Mesothelial cell of epicardium (in vitro differentiated cells): ENCODE measurements at places on chromosomes 5 and 9.

- DNase-seq: no peak
Measured at GRCh38 chr5:176848651-176849050, 38.3 kb downstream of the UNC5A start.

GRCh38 chr9:459491-460444, 245.1 kb downstream of the DOCK8 start:
- no peak for DNase-seq

GRCh38 chr9:126962336-126962735, 47.8 kb downstream of the RALGPS1 start:
- no peak for DNase-seq

- DNase-seq: no peak
Measured at GRCh38 chr9:19895006-19895405, 106.2 kb upstream of the SLC24A2 start.

DNA sequence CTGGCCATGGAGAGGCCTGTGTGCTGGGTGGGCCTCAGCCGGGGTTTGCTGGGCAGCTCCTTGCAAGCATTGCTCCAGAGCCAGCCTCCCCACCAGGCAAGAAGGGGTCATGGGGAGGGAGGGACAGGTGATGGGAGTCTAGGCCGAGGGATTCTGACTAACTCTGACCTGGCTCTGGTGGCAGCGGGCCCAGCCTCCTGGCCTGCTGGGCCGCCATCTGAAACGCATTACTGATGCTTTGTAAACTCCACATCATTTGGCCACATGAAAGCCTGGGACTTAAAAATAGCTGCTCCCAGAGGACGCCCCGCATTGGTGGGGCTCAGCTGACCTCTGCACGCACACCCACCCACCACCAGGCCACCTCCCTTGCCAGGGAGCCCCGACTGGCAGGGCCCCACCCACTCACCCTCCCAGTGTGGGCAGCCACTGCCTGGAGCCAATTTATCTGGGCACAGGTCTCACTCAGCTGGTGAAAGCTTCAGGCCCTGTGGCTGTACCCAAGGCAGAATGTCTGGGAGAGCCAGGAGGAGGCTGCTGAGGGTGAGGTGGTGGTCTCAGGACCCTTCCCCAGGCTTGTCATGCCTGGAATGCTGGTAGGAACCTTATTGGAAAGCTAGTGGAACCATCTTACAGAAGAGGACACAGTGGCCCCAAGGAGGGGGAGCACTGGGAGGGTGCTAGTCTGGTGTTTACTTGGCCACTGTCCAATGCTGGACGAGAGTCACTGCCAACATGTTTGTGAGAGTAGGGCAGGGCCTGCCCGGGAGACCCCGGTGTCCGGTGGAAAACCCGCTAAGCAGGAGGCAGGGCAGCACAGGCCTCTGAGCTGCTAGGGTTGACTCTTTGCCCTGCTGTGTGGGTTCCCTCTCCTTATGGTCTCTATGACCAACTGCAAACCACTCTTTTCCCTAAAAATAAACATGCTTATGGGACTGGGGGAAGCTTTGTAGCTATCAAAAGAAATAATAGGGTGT, 10.8 kb downstream of the TCF7 start:
- DNase-seq: no peak
